ENCODE measurements at places on chromosomes 5 and 9. TPM values are rescaled to one million over a fixed set of nuclear protein-coding genes. Genes with fewer than 3 reads are reported as not detected.

DNA sequence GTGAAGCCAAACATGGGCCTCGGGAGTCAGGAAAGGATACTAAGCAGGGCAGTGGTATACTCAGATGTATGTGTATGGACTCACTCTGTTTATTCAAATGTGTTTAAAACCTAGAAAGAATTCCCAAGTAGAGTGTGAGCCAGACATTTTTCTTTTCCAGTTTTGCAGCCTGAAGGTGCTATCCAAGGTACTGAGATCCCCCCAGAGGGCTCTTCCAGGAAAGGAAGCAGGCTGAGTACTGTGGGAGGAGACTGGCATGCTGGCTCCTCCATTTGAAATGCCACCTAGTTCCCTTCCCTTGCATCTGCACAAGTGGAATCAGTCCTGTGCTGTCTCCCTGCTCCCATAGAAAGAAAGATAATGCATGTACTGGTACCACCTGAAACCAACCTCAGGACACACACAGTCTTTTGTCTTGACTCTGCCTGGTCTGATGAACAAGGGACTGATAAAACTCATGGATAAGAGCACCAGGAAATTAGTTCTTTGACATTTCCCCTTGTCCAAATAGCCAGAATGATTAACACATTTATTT, 85.9 kb downstream of the HRH2 start:
- no peak for DNase-seq
- no peak overlapping the region for H3K27ac ChIP-seq
- no peak overlapping the region for H3K4me3 ChIP-seq
- H3K36me3 ChIP-seq = no peaks in the 10 kb centered on the region
- H3K27me3 ChIP-seq = no peaks in the 10 kb centered on the region
- H3K4me1 ChIP-seq = no peaks in the 10 kb centered on the region

DNA sequence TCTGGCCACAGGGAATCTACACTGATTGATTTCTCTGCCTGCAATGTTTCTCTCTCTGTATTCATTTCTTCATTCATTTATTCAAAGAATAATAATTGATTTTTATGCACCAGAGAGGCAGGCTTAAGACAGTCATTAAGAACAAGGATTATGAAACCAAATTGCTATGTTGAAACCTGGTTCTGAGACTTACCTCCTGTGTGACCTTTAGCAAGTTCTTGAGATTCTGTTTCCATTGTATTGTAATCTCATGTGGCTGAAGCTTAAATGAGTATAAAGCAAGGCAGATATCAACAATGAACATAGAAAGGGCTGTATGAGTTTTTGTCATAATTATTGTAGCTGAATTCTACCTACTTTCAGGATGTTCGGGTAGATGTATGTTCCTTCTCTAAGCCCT, 129.6 kb upstream of the GRIA1 start:
- H3K27me3 ChIP-seq = no peaks in the 10 kb centered on the region
- no peak overlapping the region for H3K27ac ChIP-seq
- DNase-seq = no peak
- H3K4me3 ChIP-seq = no peak overlapping the region
- H3K36me3 ChIP-seq = no peaks in the 10 kb centered on the region

DNA sequence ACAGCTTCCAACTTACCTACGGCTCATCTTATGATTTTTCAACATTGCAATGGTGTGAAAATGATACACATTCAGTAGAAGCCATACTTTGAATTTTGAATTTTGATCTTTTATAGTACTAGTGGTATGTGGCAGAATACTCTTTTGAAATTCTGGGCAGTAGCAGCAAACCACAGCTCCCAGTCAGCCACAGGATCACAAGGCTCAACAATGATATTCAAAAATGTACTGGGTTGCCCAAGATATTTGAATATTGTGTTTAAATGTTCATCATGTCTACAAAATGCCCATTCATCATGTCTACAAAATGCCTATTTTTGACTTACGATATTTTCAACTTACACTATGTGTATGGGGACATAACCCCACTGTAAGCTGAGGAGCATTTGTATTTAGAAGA, 81.3 kb upstream of the PRR16 start:
- no peaks in the 10 kb centered on the region for H3K27me3 ChIP-seq
- H3K4me1 ChIP-seq = no peaks in the 10 kb centered on the region
- H3K4me3 ChIP-seq = no peak overlapping the region
- H3K27ac ChIP-seq = no peak overlapping the region

DNA sequence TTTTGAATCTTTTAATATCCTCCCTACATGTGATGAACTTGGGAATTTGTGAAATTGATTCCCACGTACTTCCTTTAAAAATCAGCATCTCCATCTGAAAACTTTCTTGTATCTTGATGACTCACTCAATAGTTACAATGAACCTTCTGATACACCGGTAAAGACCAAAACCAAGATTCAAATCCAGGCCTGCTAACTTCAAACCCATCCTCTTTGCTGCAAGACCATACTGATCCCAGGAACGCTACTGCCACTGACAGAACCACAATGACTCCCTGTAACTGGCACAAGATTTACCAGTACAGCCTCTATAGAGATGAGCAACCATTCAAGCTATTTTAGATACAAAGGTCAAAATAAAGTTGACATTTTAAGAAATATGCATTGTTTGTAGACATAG, 332.9 kb downstream of the DNAH5 start:
- H3K4me1 ChIP-seq = no peaks in the 10 kb centered on the region
- H3K27ac ChIP-seq = no peak overlapping the region
- DNase-seq = no peak
- H3K27me3 ChIP-seq = no peaks in the 10 kb centered on the region
- H3K4me3 ChIP-seq = no peak overlapping the region
- no peaks in the 10 kb centered on the region for H3K36me3 ChIP-seq

GRCh38 chr9:105978336-105978735, 284.0 kb downstream of the TMEM38B start:
- no peaks in the 10 kb centered on the region for H3K4me1 ChIP-seq
- no peaks in the 10 kb centered on the region for H3K36me3 ChIP-seq
- H3K27ac ChIP-seq = no peak overlapping the region
- H3K27me3 ChIP-seq = no peaks in the 10 kb centered on the region
- H3K4me3 ChIP-seq = no peak overlapping the region
- no peak for DNase-seq

- peak; percentile 9 for DNase-seq
- no peaks in the 10 kb centered on the region for H3K36me3 ChIP-seq
- no peaks in the 10 kb centered on the region for H3K27me3 ChIP-seq
- H3K4me1 ChIP-seq = peaks cover 4% of the 10 kb centered on the region
Observed at GRCh38 chr5:126852091-126852571, 75.2 kb downstream of the LMNB1 start.

GRCh38 chr5:87541033-87541432, 128.3 kb upstream of the CCNH start:
- DNase-seq = no peak
- H3K27ac ChIP-seq = no peak overlapping the region
- H3K36me3 ChIP-seq = no peaks in the 10 kb centered on the region
- no peaks in the 10 kb centered on the region for H3K27me3 ChIP-seq
- no peak overlapping the region for H3K4me3 ChIP-seq
- no peaks in the 10 kb centered on the region for H3K4me1 ChIP-seq

GRCh38 chr5:55421074-55421529, 113.3 kb downstream of the MTREX start:
- H3K27me3 ChIP-seq = no peaks in the 10 kb centered on the region
- H3K4me3 ChIP-seq = no peak overlapping the region
- peak overlapping the region; percentile 32 for H3K27ac ChIP-seq
- DNase-seq = no peak

DNA sequence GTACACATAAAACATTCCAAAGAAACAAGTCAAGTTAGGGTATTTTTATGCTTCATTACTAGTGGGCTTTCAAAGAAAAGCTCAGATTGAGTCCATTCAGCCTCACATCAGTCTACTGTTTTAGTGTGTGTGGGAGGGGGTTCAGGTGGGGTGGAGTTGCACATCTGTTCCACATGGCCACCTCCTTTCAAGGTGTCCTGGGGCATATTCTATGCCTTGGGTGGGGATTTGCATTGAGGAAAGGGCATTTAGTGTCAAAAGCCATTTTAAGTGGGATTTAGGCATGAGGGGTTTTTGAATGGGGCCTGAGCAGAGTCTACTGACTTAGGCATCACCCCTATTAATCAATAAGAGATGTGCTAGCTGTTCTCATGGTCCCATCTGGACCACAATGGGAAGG, 983.1 kb downstream of the TLE4 start:
- no peaks in the 10 kb centered on the region for H3K36me3 ChIP-seq
- H3K27ac ChIP-seq = no peak overlapping the region
- DNase-seq = no peak
- H3K27me3 ChIP-seq = no peaks in the 10 kb centered on the region
- H3K4me1 ChIP-seq = no peaks in the 10 kb centered on the region
- no peak overlapping the region for H3K4me3 ChIP-seq

DNA sequence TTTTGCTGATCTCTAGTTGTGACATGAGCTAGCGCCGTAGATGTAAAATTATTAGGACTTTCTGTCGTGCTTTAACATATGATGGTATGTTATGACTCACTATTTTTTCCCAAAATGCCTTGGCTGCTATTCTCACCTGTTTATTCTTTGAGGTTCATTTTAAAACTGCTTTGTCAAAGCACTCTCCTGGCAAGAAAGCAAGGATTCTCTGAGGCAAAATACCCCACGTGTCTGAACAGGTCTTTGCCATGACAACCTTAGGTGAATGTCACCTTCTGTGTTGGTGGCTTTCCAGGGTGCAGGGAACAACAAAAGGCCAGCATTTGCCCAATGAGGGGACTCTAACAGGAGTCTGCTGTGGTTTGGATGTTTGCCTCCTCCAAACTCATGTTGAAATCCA, 30.6 kb upstream of the COL5A1 start:
- no peak for DNase-seq
- H3K4me3 ChIP-seq = no peak overlapping the region
- no peaks in the 10 kb centered on the region for H3K36me3 ChIP-seq

DNA sequence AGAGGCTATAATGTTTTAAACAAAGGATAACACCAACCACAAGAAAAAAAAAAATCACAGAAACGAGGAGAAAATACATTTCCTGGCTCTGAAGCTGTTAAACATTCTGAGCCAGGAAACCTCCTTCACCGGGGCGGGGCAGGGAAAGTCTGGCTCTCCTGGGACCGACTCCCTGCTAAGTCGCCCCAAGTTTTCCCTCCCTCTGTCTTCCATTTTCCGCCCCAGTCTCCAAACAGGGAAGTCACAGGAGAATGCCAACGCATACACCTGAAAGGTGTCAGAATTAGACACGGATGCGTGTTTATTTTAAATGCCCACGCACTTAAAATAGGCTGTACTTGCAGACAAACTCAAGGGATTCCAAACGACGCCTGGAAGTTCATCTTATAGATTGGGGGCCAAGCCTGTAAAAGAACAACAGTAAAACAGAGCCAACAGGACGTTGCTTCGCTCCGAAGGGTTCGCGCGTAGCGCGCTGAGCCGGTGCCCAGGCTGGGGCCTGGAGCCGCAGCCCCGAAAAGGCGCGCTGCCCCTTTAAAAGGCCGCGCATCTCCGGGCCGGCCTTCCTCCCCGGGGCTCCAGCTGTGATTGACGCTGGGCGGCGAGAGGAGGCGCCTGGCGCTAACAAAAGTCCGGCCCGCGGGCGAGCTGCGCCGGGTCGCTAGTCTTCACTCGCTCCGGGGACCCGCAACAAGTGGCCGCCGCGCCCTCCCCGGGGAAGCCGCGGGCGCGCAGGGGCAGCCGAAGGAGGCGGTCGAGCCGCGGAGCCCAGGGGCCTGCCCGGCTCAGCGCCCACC, at the start of gene FBXL7:
FBXL7 (plus strand) TSS at position 653 of the 797 bp plus-strand sequence.
- peaks cover 6% of the 10 kb centered on the region for H3K27me3 ChIP-seq
- DNase-seq = peak; percentile 57
- H3K27ac ChIP-seq = peak within 1 kb of the TSS; percentile 72
- H3K4me3 ChIP-seq = peak within 1 kb of the TSS; percentile 53
- H3K4me1 ChIP-seq = no peaks in the 10 kb centered on the region

DNA sequence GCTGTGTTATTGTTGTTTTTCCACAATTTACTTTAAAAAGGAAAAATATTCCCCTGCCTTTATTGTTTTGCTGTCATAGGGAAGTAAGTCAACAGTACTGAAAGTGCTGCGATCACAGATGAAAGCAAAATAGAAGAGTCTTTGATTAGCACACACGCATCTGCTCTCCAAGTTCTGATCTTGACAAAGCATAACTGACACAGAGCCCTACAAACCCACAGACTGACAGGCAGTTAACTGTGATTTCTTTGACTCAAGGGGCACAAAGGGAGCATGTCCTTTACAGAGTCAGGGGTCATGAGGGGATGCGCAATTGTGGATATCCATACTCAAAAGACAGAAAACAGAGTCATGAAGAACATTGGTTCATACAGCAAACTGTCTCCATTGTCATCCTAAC, 123.7 kb downstream of the SNCAIP start:
- no peaks in the 10 kb centered on the region for H3K36me3 ChIP-seq
- H3K27me3 ChIP-seq = no peaks in the 10 kb centered on the region
- H3K4me3 ChIP-seq = no peak overlapping the region
- no peaks in the 10 kb centered on the region for H3K4me1 ChIP-seq
- no peak for DNase-seq

- no peak for DNase-seq
- H3K36me3 ChIP-seq = peaks cover 16% of the 10 kb centered on the region
- no peak overlapping the region for H3K4me3 ChIP-seq
- H3K27me3 ChIP-seq = no peaks in the 10 kb centered on the region
Observed at GRCh38 chr9:33469891-33470290, 3.8 kb downstream of the NOL6 start.

- H3K4me1 ChIP-seq = no peaks in the 10 kb centered on the region
- H3K4me3 ChIP-seq = no peak overlapping the region
- H3K27me3 ChIP-seq = no peaks in the 10 kb centered on the region
- H3K27ac ChIP-seq = no peak overlapping the region
- no peaks in the 10 kb centered on the region for H3K36me3 ChIP-seq
Observed at GRCh38 chr5:54449923-54450322, 5.6 kb upstream of the HSPB3 start.

DNA sequence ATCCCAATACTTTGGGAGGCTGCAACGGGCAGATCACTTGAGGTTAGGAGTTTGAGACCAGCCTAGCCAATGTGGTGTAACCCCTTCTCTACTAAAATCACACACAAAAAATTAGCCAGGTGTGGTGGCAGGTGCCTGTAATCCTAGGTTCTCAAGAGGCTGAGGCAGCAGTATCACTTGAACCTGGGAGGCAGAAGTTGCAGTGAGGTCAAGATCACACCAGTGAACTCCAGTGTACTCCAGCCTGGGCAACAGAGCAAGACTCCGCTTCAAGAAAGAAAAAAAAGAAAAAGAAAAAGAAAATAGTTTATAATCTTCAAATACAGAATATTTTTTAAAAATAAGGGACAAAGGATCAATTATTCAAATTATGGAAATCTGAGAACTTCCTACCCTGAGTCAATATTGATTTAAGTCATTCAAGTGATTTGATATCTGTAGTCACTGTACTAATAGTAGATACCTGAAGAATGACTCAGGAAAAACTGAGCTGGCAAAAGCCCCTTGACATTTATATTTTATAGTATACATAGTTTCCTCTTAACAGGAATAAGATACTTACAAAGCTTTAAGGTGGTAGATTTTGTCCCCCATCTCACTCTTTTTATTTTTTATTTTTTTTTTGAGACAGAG, 61.8 kb downstream of the PTBP3 start:
- peak; percentile 5 for DNase-seq
- no peak overlapping the region for H3K27ac ChIP-seq
- no peaks in the 10 kb centered on the region for H3K36me3 ChIP-seq
- H3K4me3 ChIP-seq = no peak overlapping the region
- H3K27me3 ChIP-seq = no peaks in the 10 kb centered on the region

TNC gene
- 6.0 TPM for polyA plus RNA-seq

FOXD1 gene
- polyA plus RNA-seq = 0.04 TPM

PCDHB2 gene
- 0.27 TPM for polyA plus RNA-seq

TAF11L5 gene
- polyA plus RNA-seq = not detected

GNA14 gene
- polyA plus RNA-seq = not detected

PKD2L2 gene
- polyA plus RNA-seq = not detected

DMGDH gene
- polyA plus RNA-seq = not detected

TLE1 gene
- polyA plus RNA-seq = 28.6 TPM
